ENCODE measurements at places on chromosomes 5 and 9. TPM values are rescaled to one million over a fixed set of nuclear protein-coding genes. Genes with fewer than 3 reads are reported as not detected.

GRCh38 chr9:15834541-15834940 lies 281.7 kb downstream of the CCDC171 start:
- DNase-seq = no peak

The OBP2B gene
- total RNA-seq = not detected

DNA sequence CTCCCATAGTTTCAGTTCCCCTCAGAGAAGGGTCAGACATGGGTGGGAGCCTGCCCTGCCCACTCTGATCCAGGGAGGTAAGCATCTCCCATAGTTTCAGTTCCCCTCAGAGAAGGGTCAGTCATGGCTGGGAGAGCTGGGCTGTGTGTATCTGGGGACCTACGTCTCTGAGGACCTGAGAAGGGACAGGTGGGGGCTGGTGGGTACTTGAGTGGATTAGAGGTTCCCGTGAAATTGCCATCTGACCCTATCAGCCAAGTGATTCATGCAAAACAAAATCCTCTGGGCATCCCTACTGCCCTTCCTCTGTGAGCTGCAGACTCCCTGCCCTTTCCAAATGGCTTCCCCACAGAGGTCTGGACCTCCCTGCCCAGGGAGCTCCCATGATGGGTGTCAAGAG lies 3.9 kb downstream of the ENHO start:
- no peak for DNase-seq

DNA sequence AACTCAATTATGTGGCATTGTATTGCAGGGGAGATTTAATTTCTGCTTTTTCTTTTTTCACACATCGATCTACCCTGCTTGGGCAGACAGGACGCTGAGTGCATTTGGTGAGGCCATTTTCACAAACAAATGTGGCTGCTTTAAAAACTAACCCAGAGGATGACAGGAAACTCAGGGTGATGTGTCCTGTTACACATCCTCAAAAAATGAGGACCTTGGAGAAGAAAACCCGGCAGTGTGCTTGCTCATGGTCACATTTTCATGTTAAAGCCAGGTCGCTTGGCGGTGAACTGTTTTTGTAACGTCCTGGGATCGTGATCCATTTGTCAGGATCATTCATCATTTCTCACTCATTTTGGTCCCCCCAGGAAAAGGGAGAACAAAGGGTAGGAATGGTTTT lies 478.3 kb upstream of the ADAMTS16 start:
- DNase-seq = no peak

- no peak for DNase-seq
Observed at GRCh38 chr5:83924891-83925290, 204.2 kb upstream of the HAPLN1 start.

DNA sequence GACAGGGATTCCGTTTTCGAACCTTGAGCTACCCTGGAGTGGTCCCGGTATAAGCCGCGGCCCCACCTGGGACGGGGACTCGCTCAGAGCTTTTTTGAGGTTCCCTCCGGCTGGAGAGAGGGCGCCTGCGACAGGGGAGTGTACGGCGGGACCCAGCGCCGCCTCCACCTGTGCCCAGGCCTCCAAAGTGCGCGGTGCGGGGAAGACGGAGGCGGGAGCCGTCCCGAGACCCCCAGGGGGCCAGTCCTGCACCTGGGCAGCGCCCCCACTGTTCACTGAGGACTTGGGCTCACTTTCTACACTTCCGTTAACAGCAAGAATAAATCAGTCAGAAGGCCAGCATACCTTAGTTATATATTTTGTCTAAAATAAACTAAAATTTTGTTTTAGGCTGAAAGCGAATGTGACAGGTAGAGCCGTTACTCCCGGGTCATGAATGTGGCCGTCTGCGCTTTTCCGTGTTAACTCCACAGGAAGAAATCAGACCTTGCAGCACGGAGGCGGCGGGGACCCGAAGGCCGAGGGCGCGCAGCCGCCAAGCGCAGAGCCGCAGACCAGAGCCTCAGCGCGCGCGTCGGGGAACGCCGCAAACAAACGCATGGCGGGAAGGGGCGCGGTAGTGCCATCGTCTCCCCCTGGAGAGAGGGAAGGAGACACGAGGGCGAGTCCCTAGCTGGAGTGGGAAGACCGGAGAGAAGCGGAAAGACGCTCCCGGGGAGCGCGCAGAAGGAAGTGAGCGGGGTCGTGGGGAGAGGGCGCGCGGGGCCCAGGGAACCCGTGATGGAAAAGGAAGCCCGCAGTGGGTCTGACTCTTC lies 14.1 kb downstream of the TRIM7 start:
- no peak for DNase-seq

Data from Caki2 (cell line).